ENCODE measurements at places on chromosomes 4 and X. TPM values are rescaled to one million over a fixed set of nuclear protein-coding genes. Genes with fewer than 3 reads are reported as not detected.

Gene MAGEA2
- total RNA-seq = not detected

Gene TBC1D25
- 6.1 TPM for total RNA-seq

Gene ETDB
- not detected for total RNA-seq

Gene TEX13B
- total RNA-seq = not detected

Gene CTAG1B
- total RNA-seq = not detected

Gene SMIM10
- total RNA-seq = 0.99 TPM

Gene PHOX2B
- not detected for total RNA-seq
